ENCODE measurements at places on chromosomes 7 and 10.

DNA sequence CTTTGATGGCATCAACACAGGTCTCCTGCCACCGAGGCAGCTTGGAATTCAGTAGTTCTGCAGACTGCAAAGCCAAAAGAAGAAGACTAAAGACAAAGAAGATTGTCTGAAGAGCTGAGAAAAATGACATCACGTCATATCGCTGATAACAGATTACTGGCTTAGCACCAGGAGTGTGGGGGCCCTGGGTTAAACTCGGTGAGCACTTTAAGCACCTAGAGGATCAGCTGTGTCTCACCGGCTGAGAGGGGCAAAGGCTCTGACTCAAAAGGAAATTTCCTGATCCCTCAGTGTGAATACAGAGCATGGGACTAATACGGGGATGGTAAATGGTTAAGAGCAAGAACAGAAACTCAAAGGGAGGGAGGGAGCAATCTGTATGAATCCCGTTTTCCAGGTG is 30.7 kb downstream of the BRI3 start:
- no peak for DNase-seq

DNA sequence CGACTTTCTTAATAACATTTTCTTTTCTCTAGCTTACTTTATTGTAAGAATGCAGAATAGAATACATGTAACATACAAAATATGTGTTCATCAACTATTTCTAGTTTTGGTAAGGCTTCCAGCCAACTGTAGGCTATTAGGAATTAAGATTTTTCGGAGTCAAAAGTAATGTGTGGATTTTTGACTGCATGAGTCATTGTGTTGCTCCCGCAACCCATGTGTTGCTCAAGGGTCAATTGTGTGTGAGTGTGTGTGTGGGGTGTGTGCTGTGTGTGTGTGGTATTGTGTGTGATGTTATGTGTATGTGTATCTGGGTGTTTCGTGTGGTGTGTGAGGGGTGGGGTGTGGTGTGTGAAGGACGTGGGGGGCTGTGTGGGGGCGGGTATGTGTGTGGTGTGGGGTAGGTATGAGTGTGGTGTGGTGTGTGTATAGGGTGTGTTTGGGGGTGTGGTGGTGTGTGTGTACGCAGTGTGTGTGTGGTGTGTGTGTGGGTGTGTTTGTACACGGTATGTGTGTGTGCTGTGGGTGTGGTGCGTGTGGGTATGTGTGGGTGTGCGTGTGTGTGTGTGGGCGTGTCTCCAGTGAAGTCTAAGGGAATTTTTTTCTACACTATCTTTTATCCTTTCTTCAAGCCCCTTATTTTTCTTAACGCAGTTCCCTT is 60.5 kb downstream of the RSU1 start:
- no peak for DNase-seq

- DNase-seq: no peak
Observed at GRCh38 chr10:122435212-122435827, 19.1 kb upstream of the ARMS2 start.

DNA sequence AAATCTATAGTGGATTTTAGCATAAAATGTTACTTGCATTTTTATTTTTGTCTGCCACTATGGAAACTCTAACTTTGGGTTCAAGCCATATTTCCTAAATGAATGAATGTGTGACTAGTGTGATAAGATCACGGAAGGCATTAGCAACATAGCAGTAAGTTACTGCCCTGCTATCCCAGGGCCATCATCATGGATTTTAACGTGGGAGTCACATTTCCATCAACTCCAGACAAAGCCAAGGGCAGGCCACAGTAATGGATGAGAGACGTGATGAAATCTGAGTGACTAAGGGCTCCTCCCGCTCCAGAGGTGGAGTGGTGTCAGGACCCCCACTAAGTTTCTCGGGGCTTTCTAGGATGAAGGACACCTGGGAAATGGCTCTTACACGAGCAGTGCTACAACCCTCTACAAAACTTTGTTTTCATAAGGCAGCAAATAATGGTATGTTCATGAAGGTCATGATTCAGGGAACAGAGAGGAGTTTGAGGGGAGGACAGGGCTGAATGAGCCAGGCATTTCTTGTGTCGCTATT is 34.3 kb downstream of the C10orf120 start:
- DNase-seq: no peak
